Activated CD4-positive, alpha-beta T cell treated with anti-CD3 and anti-CD28 coated beads, Interleukin-2, amount 10 ng/mL, durations not matched to agents 24 days and 14 days (primary cell): ENCODE measurements at places on chromosomes 1 and 21. TPM values are rescaled to one million over a fixed set of nuclear protein-coding genes. Genes with fewer than 3 reads are reported as not detected.

FOXO6 gene
- not detected in 2 replicates for total RNA-seq

CGN gene
- total RNA-seq, result 0.07 and 0.28 TPM in 2 replicates

CLDN8 gene
- not detected in 2 replicates for total RNA-seq

MYBPH gene
- not detected in 2 replicates for total RNA-seq

SPRR1B gene
- not detected in 2 replicates for total RNA-seq

GRCh38 chr1:168408884-168409283 is 128.2 kb downstream of the TBX19 start:
- peaks cover 39% of the 10 kb centered on the region for H3K4me1 ChIP-seq
- peak overlapping the region; percentile 83 for H3K27ac ChIP-seq
- H3K4me3 ChIP-seq, result peak overlapping the region; percentile 7
- no peaks in the 10 kb centered on the region for H3K36me3 ChIP-seq

DNA sequence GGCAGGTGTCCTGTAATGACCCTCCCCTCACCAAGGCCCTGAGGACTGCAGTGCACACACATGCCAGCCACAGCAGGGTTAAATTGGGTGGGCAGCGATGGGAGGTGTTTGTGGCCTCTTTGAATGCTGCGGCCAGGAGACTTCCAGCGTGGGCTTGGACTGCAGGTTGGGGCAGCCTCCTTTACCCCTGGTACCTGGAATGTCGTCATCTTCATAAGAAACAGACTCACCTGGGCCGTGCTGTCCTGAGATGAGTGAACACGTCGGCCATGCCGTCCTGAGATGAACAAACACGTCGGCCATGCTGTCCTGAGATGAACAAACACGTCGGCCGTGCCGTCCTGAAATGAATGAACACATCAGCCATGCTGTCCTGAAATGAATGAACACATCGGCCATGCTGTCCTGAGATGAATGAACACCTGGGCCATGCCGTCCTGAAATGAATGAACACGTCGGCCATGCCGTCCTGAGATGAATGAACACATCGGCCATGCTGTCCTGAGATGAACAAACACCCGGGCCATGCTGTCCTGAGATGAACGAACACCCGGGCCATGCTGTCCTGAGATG is 50.1 kb upstream of the COL6A1 start:
- no peak overlapping the region for H3K27ac ChIP-seq
- H3K4me3 ChIP-seq, result no peak overlapping the region
- H3K4me1 ChIP-seq, result peaks cover 2% of the 10 kb centered on the region
- H3K36me3 ChIP-seq, result no peaks in the 10 kb centered on the region
- no peak for DNase-seq
- H3K27me3 ChIP-seq, result no peaks in the 10 kb centered on the region

DNA sequence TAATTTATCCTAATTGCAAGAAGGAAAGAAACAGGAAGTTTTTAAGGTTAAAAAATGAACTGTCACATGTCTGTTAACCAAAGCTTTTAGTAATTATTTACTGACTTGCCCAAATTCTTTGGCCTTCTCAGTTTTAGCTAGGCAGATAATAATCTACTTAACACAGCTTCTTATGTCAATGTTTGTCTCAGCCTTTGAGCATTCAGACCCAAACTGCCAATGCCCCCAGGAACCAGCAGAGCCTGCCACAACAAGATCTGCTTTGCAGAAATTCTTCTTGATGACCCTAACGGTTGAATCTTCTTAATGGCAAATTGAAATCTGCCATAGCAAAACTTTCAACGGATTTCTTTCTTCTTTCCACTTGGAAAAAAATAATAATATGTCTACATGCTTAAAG is 792.4 kb upstream of the ADGRL2 start:
- H3K27me3 ChIP-seq, result no peaks in the 10 kb centered on the region
- H3K4me1 ChIP-seq, result no peaks in the 10 kb centered on the region
- no peak for DNase-seq
- H3K4me3 ChIP-seq, result no peak overlapping the region
- H3K36me3 ChIP-seq, result no peaks in the 10 kb centered on the region

DNA sequence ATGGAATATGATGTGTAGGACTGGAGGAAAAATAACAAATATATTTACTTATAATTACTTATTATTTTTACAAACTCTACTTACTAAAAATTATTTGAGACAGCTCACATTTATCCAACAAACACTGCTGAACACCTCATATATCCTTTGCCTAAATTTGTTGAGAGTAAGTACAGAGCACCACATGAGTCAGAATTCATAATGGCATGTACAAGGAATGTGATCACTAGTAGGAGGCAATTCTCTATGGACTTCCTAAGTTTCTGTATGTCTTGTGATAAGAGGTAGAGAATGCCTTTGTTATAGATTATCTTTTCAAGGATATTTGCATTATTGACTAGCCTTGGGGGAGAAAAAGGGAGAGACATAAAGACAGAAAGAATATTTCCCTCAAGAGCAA is 8.2 kb upstream of the ST6GALNAC3 start:
- no peaks in the 10 kb centered on the region for H3K4me1 ChIP-seq
- no peak for DNase-seq
- peaks cover 13% of the 10 kb centered on the region for H3K27me3 ChIP-seq
- H3K4me3 ChIP-seq, result no peak overlapping the region
- no peaks in the 10 kb centered on the region for H3K36me3 ChIP-seq
- no peak overlapping the region for H3K27ac ChIP-seq

DNA sequence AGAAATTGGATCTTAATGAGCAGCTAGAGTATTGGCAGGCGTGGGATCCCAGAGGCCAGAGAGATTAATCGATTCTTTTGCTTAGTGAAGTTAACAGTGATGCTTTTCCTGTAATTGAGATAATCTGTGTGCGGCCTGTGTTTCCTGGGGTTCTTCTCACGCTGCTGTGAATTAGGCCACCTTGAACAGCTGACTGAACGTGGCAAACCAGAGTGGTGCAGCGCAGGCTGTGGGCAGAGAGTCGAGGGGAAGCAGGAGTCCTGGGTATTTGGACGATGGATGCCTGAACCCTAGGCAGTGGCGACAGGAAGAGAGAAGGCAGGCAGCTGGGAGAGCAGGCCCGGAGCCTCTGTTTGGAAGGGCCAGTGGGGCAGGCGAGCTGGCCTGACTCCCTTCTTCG is 51.7 kb downstream of the RYR2 start:
- no peaks in the 10 kb centered on the region for H3K36me3 ChIP-seq
- no peak for DNase-seq
- no peak overlapping the region for H3K4me3 ChIP-seq
- no peaks in the 10 kb centered on the region for H3K4me1 ChIP-seq

GRCh38 chr21:42532466-42533181 is 19.0 kb downstream of the SLC37A1 start:
- H3K27me3 ChIP-seq, result no peaks in the 10 kb centered on the region
- no peak overlapping the region for H3K4me3 ChIP-seq
- H3K36me3 ChIP-seq, result peaks cover 28% of the 10 kb centered on the region
- no peak for DNase-seq
- no peak overlapping the region for H3K27ac ChIP-seq

DNA sequence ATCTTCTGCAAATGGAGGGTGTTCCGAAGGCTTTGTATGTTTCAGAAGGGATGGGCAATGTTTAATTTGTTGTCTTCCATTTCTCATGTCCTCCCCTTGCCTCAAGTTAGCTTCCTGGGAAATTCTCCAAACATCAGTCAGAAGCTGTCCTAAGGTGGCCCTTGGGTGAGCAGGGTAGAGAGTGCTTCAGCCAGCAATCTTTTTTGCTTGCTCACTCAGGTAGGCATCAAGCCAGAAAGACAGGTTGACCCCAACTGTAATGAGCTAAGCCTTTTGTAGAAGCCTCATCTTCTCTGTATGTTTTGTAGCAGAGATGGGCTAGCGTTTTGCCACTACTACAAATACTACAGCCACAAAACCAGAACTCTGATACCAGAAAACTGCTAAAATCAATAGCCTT is 321.5 kb upstream of the FAM78B start:
- no peak for DNase-seq
- peaks cover under 1% of the 10 kb centered on the region for H3K27me3 ChIP-seq
- no peak overlapping the region for H3K27ac ChIP-seq
- H3K36me3 ChIP-seq, result no peaks in the 10 kb centered on the region

DNA sequence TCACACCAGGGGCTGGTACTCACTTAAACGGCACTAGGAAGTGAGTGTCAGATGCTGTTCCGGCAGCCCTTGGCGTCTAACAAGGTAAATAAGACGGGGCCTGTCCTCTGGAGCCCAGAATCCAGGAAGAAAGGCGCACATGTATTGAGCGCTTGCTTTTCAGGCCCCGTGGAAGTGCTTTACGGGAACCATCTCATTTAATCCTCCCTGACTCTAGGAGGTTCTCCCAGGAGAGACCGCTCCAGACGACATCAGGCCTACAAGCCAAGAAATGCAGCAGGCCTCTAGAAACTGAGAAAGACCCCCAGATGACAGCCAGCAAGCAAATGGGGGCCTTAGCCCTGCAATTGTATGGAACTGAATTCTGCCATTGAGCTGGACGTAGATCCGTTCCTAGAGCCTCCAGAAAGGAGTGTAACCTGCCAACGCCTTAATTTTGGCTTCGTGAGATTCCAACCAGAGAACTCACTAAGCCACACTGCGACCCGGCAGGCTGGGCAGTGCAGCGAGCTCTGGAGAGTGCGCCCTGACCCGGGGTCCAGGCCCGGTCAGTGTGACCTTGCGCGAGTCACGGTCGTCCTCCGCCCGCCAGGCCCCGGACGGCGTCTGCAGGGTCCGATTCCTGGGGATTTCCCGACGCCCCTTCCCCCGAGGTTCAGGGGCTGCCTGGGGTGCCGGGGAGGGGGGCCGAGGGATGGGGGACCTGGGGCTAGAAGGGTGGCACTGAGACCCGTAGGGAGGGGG is 532 bp upstream of the MANEAL start:
- H3K4me3 ChIP-seq, result peak overlapping the region; percentile 9
- no peak for DNase-seq
- H3K4me1 ChIP-seq, result peaks cover 12% of the 10 kb centered on the region
- H3K36me3 ChIP-seq, result no peaks in the 10 kb centered on the region
- H3K27ac ChIP-seq, result no peak overlapping the region

DNA sequence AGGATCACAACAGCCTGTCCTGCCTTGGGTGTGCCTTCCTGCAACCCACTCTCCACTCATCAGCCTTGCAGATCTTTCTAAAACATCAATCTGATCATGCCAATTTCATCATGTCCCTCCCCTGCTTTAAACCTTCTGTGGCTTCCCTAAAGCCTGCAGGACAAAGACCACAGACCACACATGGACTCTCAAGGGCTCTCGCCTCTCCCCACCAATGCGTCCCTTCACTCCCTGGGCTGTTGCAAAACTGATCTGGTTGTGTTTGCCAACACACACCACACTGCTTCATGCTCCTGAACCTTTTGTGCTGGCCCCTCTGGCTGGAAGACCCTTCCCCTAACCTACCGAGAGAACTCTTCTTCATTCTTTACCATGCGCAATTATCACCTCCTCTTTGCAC is 72.4 kb downstream of the ITPKB start:
- no peak overlapping the region for H3K4me3 ChIP-seq
- H3K27ac ChIP-seq, result no peak overlapping the region
- peaks cover 59% of the 10 kb centered on the region for H3K4me1 ChIP-seq
- DNase-seq, result no peak

DNA sequence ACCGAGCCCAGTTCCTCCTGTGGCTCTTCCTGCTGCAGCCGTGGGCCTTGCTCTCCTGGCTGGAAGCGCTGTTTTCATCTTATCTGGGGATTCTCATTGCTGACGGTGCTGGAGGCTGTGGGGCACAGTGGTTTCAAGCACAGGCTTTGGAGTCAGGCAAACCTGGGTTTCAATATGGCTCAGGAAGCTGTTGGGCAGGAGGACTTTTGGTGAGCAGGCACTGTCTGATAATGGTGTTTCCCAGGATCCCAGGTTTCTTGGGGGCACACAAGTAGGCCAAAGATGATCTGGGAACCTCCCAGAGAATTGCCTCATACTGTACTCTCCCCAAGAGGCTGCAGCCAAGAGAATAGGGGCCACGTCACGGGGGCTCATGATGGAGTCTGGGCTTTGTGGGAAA is 105.6 kb upstream of the TRABD2B start:
- H3K36me3 ChIP-seq, result no peaks in the 10 kb centered on the region
- no peaks in the 10 kb centered on the region for H3K4me1 ChIP-seq
- no peaks in the 10 kb centered on the region for H3K27me3 ChIP-seq
- no peak overlapping the region for H3K27ac ChIP-seq
- DNase-seq, result no peak
- no peak overlapping the region for H3K4me3 ChIP-seq

DNA sequence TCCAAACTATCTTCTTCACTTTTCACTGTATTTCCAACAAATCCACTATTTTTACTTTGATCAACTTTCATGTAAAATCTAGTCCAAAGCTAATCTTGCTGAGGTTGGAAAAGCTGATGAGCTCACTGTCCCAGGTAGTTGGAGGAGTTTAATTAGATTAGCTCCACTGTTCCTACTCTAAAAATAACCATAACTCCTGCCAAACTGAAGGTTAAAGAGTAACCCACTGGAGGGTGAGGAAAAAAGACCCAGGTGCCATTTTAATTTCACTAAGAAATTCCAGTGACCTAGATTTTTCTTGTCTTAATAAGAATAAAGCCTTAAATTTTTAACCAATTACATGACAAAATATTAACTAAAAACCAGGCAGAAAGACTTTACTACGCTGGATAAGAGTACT is 15.3 kb downstream of the DCAF8 start:
- H3K27ac ChIP-seq, result no peak overlapping the region
- peaks cover 24% of the 10 kb centered on the region for H3K36me3 ChIP-seq
- no peak overlapping the region for H3K4me3 ChIP-seq
- H3K27me3 ChIP-seq, result no peaks in the 10 kb centered on the region
- DNase-seq, result no peak
- peaks cover 8% of the 10 kb centered on the region for H3K4me1 ChIP-seq

DNA sequence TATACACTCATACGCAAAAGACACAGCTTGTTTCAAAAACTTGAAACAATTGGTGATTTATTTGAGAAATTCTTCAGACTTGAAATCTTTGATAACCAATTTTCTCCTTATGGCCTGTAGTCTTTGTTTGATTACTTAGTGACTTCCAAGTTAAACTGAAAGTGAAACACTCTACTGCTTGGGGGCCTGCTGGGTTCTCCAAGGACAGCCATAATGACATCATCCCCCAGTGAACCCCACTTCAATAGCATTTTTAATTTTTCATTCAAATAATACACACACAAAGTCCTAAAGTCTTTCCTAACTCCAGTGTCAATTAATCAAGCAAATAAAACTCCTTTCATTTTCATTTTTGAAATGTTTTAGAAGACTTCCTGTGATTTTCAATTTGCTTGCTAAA is 59.2 kb downstream of the KRTAP19-8 start:
- H3K4me3 ChIP-seq, result peak overlapping the region; percentile 25
- H3K36me3 ChIP-seq, result no peaks in the 10 kb centered on the region
- DNase-seq, result peak; percentile 60
- H3K27me3 ChIP-seq, result peaks cover 3% of the 10 kb centered on the region

- H3K27me3 ChIP-seq, result peaks cover 31% of the 10 kb centered on the region
- peak; percentile 68 for DNase-seq
- no peaks in the 10 kb centered on the region for H3K36me3 ChIP-seq
- H3K4me3 ChIP-seq, result no peak overlapping the region
Observed at GRCh38 chr1:204647114-204647804, 38.3 kb downstream of the LRRN2 start.

GRCh38 chr1:41222496-41222895 is 19.6 kb downstream of the SCMH1 start:
- no peak overlapping the region for H3K4me3 ChIP-seq
- H3K4me1 ChIP-seq, result peaks cover 6% of the 10 kb centered on the region
- no peaks in the 10 kb centered on the region for H3K27me3 ChIP-seq
- H3K36me3 ChIP-seq, result peaks cover 20% of the 10 kb centered on the region
- DNase-seq, result peak; percentile 51

GRCh38 chr1:116451702-116452101 is 78.7 kb downstream of the ATP1A1 start:
- H3K36me3 ChIP-seq, result no peaks in the 10 kb centered on the region
- peaks cover 7% of the 10 kb centered on the region for H3K27me3 ChIP-seq
- no peak for DNase-seq
- H3K4me3 ChIP-seq, result no peak overlapping the region
- no peaks in the 10 kb centered on the region for H3K4me1 ChIP-seq
- no peak overlapping the region for H3K27ac ChIP-seq

- no peaks in the 10 kb centered on the region for H3K4me1 ChIP-seq
- H3K4me3 ChIP-seq, result no peak overlapping the region
- DNase-seq, result no peak
- no peaks in the 10 kb centered on the region for H3K27me3 ChIP-seq
- no peak overlapping the region for H3K27ac ChIP-seq
Observed at GRCh38 chr1:81142099-81142826, 658.5 kb upstream of the ADGRL2 start.
